ENCODE measurements at places on chromosomes 16 and 17. TPM values are rescaled to one million over a fixed set of nuclear protein-coding genes. Genes with fewer than 3 reads are reported as not detected.

CDH15 gene
- not detected for total RNA-seq

CNGB1 gene
- total RNA-seq = not detected

VAT1L gene
- 3.6 TPM for total RNA-seq

SCNN1B gene
- not detected for total RNA-seq

MT1E gene
- 18.5 TPM for total RNA-seq

ACBD4 gene
- total RNA-seq = 2.6 TPM

ACSM2A gene
- total RNA-seq = not detected

AARSD1 gene
- total RNA-seq = 34.2 TPM

ZNF423 gene
- 1.3 TPM for total RNA-seq

KCNAB3 gene
- 0.32 TPM for total RNA-seq

SLC13A2 gene
- not detected for total RNA-seq

MEIOB gene
- 0.30 TPM for total RNA-seq

IL17C gene
- not detected for total RNA-seq

CDH3 gene
- total RNA-seq = not detected

CEMP1 gene
- not detected for total RNA-seq

KRT23 gene
- not detected for total RNA-seq

LPO gene
- not detected for total RNA-seq

TEKT1 gene
- not detected for total RNA-seq

KAT7 gene
- total RNA-seq = 23.7 TPM

CHMP6 gene
- 16.6 TPM for total RNA-seq

CYLD gene
- total RNA-seq = 37.1 TPM

APOBR gene
- not detected for total RNA-seq

TBX4 gene
- total RNA-seq = not detected

CD7 gene
- total RNA-seq = not detected

HBA2 gene
- not detected for total RNA-seq

OTOP3 gene
- total RNA-seq = not detected

GRIN2C gene
- total RNA-seq = under 0.01 TPM

SLC5A2 gene
- total RNA-seq = not detected

FAM20A gene
- not detected for total RNA-seq

TPSD1 gene
- not detected for total RNA-seq

CBX2 gene
- 8.2 TPM for total RNA-seq

EFNB3 gene
- 0.15 TPM for total RNA-seq

KRT9 gene
- total RNA-seq = not detected

Measured in epithelial cell of umbilical artery (primary cell).